ENCODE measurements at places on chromosomes 11 and 22.

- no peak for DNase-seq
These were observed 230.2 kb downstream of the METTL15 start for GRCh38 chr11:28338371-28338770.

DNA sequence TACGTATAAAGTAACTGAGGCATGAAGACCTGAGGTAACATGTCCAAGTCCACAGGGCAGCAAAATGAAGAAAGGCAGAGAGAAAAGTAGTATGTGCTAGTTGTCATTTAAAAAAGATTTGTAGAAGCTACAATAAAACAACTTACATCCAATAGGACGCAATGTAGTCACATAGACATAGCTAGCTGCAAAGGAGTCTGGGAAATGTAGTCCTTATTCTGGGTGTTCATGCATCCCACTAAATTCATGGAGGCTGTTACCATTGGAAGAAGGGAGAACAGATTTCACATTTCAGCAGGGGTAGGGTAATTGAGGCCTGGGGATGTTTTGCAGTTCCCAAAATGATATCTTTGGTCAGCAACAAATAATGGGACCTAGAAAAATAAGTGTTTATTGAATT is 571.4 kb downstream of the MIAT start:
- no peak for DNase-seq

DNA sequence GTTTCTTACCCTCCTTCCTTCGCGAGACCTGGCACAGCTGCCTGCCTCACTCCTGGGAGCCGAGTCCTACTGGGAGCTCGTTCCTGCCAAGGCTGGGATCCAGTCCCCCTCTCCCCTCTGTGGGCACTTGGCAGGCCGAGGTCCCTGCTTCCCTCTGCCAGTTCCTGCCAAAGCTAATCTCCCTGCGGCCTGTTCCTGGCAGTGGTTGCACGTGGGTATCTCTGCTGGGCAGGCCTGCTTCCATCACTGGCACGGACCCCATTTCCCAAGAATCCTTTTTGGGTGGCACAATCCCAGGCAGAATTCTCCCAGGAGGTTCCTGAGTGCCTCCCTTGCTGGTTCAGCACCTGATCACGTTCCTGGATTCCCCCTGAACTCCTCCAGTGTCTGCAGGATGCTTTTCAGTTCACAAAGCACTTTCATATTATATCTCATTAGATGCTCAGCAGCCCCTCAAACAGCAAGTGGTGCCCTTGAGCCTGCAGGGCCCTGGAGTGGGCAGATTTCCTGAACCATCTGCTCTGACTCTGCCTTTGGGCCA is 96.5 kb downstream of the RRM1 start:
- no peak for DNase-seq

DNA sequence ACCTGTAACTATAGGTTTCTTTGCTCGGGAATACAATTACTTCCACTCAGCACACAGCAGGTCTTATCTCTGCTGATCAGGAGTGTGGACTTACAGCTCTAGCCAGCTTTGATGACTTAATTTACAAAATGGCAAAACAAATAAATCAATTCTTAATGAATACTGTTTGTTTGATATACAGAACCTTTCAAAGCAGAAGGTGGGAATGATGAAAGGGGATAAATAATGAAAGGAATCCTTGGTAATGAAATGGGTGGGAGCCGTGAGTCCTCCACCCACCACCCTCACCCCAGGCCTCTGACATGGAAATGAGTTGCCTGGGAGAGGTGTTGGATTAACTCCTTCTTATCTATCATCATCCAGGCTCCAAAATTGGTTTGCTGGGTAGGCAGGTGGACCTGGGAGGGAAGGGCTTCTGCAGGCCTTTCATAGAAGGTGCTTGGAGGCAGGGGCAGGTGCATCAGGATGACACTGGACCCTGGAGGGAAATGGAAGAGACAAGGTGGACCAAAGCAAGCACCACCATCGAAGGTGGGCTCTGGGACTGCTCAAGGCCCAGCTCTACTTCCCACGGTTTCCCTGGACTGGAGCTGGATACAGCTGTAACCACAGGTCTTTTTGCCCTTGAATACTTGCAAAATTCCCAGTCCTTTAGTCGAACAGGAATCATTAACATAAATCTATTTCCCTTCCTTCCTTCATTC is 23.0 kb downstream of the POU2AF1 start:
- DNase-seq, result no peak

DNA sequence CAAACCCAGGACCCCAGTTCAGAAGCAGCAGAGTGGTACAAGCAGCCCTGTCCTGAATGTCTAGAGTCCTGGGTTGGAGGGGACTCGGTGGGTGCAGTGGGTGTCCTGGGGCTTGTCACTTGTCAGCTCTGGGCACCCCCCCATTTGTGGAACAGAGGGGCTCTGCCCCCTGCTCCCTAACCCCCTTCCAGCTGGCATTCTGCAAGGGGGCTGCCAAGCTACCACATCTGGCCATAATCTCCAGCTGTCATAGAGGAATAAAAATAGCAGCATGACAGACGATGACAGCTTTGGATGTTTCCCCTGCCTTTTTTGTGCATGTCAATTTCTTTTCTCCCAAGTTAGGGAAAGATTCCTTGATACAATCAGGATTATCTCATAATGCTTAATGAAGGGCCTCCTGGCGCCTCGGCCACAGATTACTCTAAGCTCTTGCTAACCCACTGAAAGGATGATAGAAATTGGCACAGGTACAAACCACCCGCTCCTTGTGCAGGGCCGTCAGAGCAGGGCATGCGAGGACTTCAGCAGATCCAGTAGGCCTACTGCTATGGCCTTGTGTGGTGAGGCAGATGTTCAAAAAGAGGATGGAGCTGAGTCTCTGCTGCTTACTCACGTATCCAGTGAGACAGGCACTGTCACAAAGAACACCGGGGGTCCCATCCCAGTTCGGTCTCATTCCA is 83.0 kb downstream of the ISX start:
- DNase-seq, result no peak

GRCh38 chr11:134696455-134696854 is 284.4 kb upstream of the B3GAT1 start:
- no peak for DNase-seq

- DNase-seq, result no peak
These were observed 46.7 kb upstream of the RAB1B start for GRCh38 chr11:66221726-66222236.

- peak; percentile 58 for DNase-seq
These were observed 30.9 kb downstream of the CHEK2 start for GRCh38 chr22:28710576-28711191.

DNA sequence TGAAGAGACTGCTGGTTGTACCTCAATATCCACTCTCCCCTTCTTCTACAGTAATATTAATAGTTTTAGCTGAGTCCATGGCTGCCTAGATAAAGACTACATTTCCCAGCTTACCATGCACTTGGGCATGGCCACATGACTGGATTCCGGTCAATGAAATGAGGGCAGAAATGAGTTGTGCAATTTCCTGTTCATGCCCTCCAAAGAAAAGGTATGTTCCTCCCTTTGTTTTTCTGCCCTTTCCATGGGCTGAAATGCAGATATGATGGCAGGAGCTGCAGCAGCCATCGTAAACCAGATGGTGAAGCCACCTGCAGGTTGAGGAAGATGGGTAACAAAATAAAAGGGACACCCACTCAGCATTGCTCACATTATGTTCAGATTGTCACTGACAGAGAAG is 15.3 kb upstream of the ELFN2 start:
- no peak for DNase-seq

DNA sequence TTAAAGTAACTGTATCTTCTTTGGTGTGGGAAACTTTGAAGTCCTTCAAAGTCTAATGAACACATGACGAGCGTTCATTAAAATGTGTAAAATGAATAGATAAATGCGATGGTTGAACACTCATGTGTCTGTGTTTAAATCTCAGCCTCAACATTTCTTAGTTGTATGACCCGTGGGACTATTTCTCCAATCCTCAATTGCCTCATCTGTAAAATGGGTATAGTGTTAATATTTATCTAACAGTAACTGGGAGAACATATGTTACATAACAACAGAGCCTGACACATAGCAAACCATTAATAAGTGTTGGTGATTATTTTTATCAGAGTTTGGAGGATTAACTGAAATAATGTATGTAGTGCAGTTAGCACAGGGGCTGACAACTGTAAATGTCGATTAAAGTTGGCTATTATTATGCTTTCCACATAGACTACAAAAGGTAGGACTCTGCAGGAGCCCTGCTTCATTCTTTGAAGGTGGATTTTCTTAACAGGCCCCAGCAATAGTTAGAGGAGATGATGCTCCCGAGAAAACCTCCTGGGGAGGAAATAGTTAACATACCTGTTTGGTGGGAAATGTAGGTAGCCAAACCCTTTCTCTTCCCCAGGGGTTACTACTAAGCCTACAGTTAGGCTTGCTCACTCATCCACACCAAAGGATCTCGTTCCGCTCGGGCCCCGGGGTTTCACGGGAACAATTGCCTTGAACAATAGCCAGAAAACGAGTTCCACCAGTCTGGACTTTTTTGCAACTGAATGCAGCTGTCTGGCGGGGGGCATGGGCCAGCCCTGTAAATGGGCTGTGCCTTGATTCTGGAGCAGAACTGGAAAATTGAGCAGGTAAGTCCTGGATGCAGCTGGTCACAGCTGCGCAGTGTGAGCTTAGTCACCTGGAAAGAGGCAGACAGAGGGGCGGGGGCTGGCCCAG is 133.4 kb downstream of the DBX1 start:
- no peak for DNase-seq
